ENCODE measurements at places on chromosomes 2 and 18. TPM values are rescaled to one million over a fixed set of nuclear protein-coding genes. Genes with fewer than 3 reads are reported as not detected.

Gene CDH7
- under 0.01 TPM for total RNA-seq

Gene LRRFIP1
- total RNA-seq, result 135 TPM

Gene TGFA
- not detected for total RNA-seq

Gene FOXD4L1
- not detected for total RNA-seq

Gene TUBB8B
- total RNA-seq, result not detected

Gene POTEF
- total RNA-seq, result under 0.01 TPM

Gene TMSB10
- total RNA-seq, result 10,627 TPM

Gene CCDC148
- total RNA-seq, result under 0.01 TPM

Gene ALPG
- not detected for total RNA-seq

Gene WIPF1
- 8.1 TPM for total RNA-seq

Gene ASB18
- total RNA-seq, result not detected

Gene CCDC141
- total RNA-seq, result 0.15 TPM

Gene CDH2
- total RNA-seq, result 135 TPM

Gene ARHGAP28
- 27.2 TPM for total RNA-seq

Gene POMC
- 1.3 TPM for total RNA-seq

Gene B3GNT7
- total RNA-seq, result under 0.01 TPM

Gene TACR1
- total RNA-seq, result not detected
